ENCODE measurements at places on chromosomes 6 and 20.

GRCh38 chr6:2865694-2866151, 24.1 kb upstream of the SERPINB1 start:
- H3K4me3 ChIP-seq, result no peak overlapping the region
- no peaks in the 10 kb centered on the region for H3K36me3 ChIP-seq

- peaks cover 6% of the 10 kb centered on the region for H3K4me1 ChIP-seq
- peaks cover 14% of the 10 kb centered on the region for H3K27me3 ChIP-seq
- H3K4me3 ChIP-seq, result no peak overlapping the region
- no peaks in the 10 kb centered on the region for H3K36me3 ChIP-seq
- H3K27ac ChIP-seq, result no peak overlapping the region
Observed at GRCh38 chr20:61960836-61961235, 104.8 kb downstream of the TAF4 start.

- no peaks in the 10 kb centered on the region for H3K27me3 ChIP-seq
- peaks cover 11% of the 10 kb centered on the region for H3K4me1 ChIP-seq
- H3K27ac ChIP-seq, result peak overlapping the region; percentile 75
- no peaks in the 10 kb centered on the region for H3K36me3 ChIP-seq
- DNase-seq, result no peak
Observed at GRCh38 chr6:158630938-158631616, 13.5 kb downstream of the DYNLT1 start.

- no peaks in the 10 kb centered on the region for H3K27me3 ChIP-seq
- peaks cover 47% of the 10 kb centered on the region for H3K4me1 ChIP-seq
- peaks cover 31% of the 10 kb centered on the region for H3K36me3 ChIP-seq
- H3K27ac ChIP-seq, result peak overlapping the region; percentile 44
Observed at GRCh38 chr20:32707691-32708581, 34.2 kb upstream of the C20orf203 start.

DNA sequence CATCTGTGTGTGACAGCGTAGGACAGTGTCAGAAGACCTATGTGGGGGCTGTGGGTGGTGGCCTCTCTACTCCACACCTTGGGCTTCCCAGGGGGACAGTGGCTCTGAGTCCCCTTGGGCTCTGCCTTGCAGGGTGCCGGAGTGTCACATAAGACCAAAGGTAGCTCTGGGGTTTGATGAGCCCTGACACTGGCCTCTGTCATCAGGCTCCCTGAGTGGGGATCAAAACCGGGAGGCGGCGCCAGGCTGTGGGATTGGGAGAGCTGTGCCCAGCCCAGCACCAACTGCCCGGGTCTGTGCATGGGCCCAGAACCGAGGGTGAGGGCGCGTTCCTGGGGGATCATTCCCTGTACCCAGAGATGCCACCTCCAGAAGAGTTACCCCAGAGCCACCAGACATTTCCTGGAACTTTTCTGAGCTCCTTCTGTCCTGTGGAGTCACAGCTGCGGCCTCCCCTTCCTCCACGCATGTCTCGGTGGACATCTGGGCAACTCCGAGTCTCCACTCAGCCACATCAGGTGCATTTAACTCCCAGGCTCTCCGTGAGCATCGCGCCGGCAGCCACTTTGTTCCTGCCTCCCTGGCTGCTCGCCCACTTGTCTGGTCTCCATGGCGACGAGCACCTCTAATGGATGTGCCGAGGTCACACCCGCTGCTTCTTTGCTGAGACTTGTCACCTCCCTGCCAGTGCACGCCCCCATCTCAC, 94.7 kb downstream of the TMEM242 start:
- no peak overlapping the region for H3K4me3 ChIP-seq
- peaks cover 32% of the 10 kb centered on the region for H3K4me1 ChIP-seq
- no peaks in the 10 kb centered on the region for H3K36me3 ChIP-seq
- H3K27ac ChIP-seq, result peak overlapping the region; percentile 22

- no peaks in the 10 kb centered on the region for H3K27me3 ChIP-seq
- no peak overlapping the region for H3K4me3 ChIP-seq
- H3K4me1 ChIP-seq, result no peaks in the 10 kb centered on the region
- no peak for DNase-seq
Observed at GRCh38 chr6:155959898-155960495, 504.4 kb upstream of the NOX3 start.

DNA sequence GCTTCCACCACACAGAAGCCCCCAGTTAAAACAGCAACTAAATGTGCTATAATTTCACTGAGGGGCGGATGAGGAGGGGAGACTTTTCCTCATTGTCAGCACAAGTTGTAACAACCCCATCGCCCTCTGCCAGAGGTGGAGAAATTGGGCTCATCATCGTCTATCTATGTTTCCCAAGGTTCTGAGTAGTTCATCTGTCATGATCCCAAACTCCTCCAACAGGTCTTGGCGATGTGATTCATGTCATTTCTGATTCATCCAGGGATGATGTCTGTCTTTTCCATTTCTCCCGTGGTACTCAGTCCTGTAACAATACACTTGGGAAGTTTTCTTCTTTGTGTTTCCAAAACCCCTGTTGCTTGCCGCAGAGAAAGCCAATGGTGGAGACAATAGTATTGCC, 51.0 kb downstream of the TFAP2A start:
- H3K4me1 ChIP-seq, result no peaks in the 10 kb centered on the region
- no peak overlapping the region for H3K4me3 ChIP-seq
- peaks cover 11% of the 10 kb centered on the region for H3K27me3 ChIP-seq
- no peaks in the 10 kb centered on the region for H3K36me3 ChIP-seq

DNA sequence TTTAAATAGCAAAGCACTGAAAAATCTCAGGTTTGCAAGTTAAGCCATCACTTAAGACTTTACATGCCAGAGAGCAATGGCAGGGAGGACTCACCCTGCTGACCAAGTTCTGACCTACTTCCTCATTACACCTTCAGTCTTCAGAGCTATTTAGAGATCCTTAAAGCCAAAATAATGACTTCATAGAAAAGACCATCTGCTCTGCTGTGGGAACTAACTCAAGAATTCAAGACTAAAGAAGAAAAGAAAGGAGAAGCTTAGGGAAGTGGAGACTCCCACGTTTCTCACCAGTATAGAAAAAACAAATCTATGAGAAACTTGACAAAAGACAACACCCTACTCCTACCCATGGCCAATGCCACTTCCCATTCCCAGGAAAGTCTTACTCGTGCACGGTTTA, 28.6 kb downstream of the XPO5 start:
- H3K36me3 ChIP-seq, result peaks cover 100% of the 10 kb centered on the region
- H3K4me1 ChIP-seq, result no peaks in the 10 kb centered on the region
- DNase-seq, result no peak
- H3K27ac ChIP-seq, result no peak overlapping the region
- no peak overlapping the region for H3K4me3 ChIP-seq
- no peaks in the 10 kb centered on the region for H3K27me3 ChIP-seq

- no peak overlapping the region for H3K27ac ChIP-seq
- no peak for DNase-seq
- H3K27me3 ChIP-seq, result no peaks in the 10 kb centered on the region
- no peaks in the 10 kb centered on the region for H3K36me3 ChIP-seq
- H3K4me1 ChIP-seq, result no peaks in the 10 kb centered on the region
Observed at GRCh38 chr6:112603726-112604125, 256.6 kb downstream of the RFPL4B start.

DNA sequence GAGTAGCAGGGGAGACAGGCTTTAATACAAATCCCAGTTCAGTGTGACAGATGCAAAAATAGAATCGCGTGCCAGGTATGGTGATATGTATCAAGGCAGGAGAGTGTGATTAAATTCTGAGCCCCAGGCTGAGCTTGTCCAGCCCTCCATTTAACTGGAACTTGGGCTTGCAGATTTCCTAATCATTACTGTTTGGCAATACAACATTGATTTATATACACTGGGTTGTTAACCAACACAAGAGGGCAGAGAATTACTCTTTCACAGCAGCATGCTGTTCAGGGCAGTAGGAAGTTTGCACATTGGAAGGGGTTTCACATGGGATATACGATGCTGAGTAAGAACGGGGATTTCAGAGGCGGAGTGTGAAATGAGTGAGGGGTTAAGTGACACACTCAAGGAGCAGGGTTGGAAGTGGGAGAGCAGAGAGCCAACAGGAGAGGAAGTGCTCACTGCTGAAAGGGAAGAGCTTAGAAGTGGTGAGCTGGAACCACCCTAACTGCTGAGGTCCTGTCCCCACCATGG, 70.8 kb upstream of the ATXN1 start:
- H3K27ac ChIP-seq, result no peak overlapping the region
- H3K4me3 ChIP-seq, result no peak overlapping the region
- H3K4me1 ChIP-seq, result peaks cover 10% of the 10 kb centered on the region
- H3K36me3 ChIP-seq, result no peaks in the 10 kb centered on the region
- DNase-seq, result no peak

DNA sequence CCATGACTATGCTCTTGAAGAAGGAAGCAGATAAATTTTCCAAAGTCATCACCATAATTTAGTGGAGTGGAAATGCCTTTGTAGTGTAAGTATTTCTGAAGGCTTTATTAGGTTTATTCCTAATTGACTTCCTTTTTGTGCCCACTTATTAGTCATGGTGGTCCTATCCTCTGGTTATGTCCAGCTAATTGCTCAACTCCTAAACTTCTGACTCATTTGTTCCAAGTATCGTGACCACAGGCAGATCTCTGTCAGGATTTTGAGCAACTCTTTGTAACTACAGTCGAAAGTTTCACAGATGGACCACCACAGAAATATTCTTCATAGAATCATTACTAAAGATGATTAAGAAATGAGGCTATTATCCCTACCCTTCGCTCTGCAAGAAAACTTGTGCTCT, 315.6 kb upstream of the PTCHD4 start:
- H3K27ac ChIP-seq, result no peak overlapping the region
- H3K4me1 ChIP-seq, result no peaks in the 10 kb centered on the region
- H3K27me3 ChIP-seq, result no peaks in the 10 kb centered on the region
- DNase-seq, result no peak

GRCh38 chr20:59976156-59976782, 18.0 kb downstream of the CDH26 start:
- H3K4me1 ChIP-seq, result no peaks in the 10 kb centered on the region
- no peaks in the 10 kb centered on the region for H3K27me3 ChIP-seq
- H3K4me3 ChIP-seq, result no peak overlapping the region
- no peaks in the 10 kb centered on the region for H3K36me3 ChIP-seq

DNA sequence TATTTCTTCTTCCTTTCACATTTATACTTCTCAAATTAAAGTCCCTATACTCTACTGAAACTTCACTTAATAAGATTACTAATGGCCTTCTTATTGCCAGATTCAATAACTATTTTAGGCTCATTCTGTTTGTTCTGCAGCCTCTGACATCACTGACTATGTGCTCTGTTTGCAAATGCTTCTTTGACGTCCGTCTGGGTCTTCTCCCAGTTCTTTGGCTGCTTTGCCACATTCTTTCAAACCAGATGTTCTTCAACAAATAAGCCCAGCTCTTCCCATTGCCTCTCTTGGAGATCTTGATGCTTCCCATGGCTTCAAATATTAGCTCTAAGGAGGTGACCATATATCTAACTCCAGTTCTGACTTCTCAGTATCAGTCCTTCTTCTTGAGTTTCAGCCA, 117.4 kb downstream of the BTBD9 start:
- H3K36me3 ChIP-seq, result peaks cover 16% of the 10 kb centered on the region
- H3K4me3 ChIP-seq, result no peak overlapping the region
- no peaks in the 10 kb centered on the region for H3K27me3 ChIP-seq

DNA sequence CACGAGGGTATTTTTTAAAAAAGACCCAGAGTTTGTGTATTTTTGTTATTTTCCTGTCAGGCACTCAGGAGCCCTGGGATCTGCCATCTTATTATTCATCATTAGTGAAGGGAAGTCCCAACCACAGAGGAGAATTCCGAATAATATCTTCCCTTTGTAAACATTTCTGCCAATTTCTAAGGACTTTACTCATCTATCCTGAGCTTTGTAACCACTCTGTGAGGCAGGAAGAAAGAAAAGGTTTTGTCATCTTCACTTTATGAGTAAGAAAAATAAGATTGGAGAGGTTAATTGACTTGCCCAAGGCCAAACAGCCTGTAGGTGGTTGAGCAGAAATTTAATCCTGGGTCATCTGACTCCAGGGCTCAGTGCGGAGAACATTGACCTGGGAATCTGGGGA, 23.0 kb upstream of the IYD start:
- no peaks in the 10 kb centered on the region for H3K36me3 ChIP-seq
- no peak overlapping the region for H3K27ac ChIP-seq
- H3K27me3 ChIP-seq, result no peaks in the 10 kb centered on the region
- DNase-seq, result no peak
- H3K4me3 ChIP-seq, result no peak overlapping the region
- no peaks in the 10 kb centered on the region for H3K4me1 ChIP-seq

GRCh38 chr6:149229096-149229495, 88.4 kb upstream of the TAB2 start:
- no peak for DNase-seq
- H3K4me3 ChIP-seq, result no peak overlapping the region
- H3K27ac ChIP-seq, result no peak overlapping the region
- no peaks in the 10 kb centered on the region for H3K4me1 ChIP-seq
- no peaks in the 10 kb centered on the region for H3K27me3 ChIP-seq

GRCh38 chr6:113149511-113149910, 707.6 kb upstream of the MARCKS start:
- H3K4me3 ChIP-seq, result no peak overlapping the region
- H3K27me3 ChIP-seq, result no peaks in the 10 kb centered on the region
- DNase-seq, result no peak
- H3K4me1 ChIP-seq, result no peaks in the 10 kb centered on the region

GRCh38 chr6:38113825-38114576, 294.5 kb downstream of the ZFAND3 start:
- no peak overlapping the region for H3K4me3 ChIP-seq
- no peak for DNase-seq
- H3K4me1 ChIP-seq, result no peaks in the 10 kb centered on the region
- no peak overlapping the region for H3K27ac ChIP-seq
- no peaks in the 10 kb centered on the region for H3K36me3 ChIP-seq

DNA sequence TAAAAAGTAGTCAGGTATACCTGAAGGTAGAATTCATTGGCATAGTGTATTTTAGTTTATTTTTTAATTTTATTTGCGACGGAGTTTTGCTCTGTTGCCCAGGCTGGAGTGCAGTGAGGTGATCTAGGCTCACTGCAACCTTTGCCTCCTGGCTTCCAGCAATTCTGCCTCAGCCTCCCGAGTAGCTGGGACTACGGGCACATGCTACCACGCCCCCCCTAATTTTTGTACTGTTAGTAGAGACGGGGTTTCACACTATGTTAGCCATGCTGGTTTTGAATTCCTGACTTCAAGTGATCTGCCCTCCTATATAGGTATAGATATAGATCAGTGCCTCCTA, 102.8 kb upstream of the PRSS16 start:
- peak overlapping the region; percentile 25 for H3K4me3 ChIP-seq
- no peaks in the 10 kb centered on the region for H3K36me3 ChIP-seq
- DNase-seq, result no peak
- H3K27ac ChIP-seq, result peak overlapping the region; percentile 96
- peaks cover 55% of the 10 kb centered on the region for H3K4me1 ChIP-seq

- DNase-seq, result no peak
- H3K4me3 ChIP-seq, result no peak overlapping the region
- H3K4me1 ChIP-seq, result no peaks in the 10 kb centered on the region
- peak overlapping the region; percentile 19 for H3K27ac ChIP-seq
- no peaks in the 10 kb centered on the region for H3K27me3 ChIP-seq
- H3K36me3 ChIP-seq, result no peaks in the 10 kb centered on the region
Observed at GRCh38 chr6:120274547-120274946, 925.0 kb upstream of the MAN1A1 start.

DNA sequence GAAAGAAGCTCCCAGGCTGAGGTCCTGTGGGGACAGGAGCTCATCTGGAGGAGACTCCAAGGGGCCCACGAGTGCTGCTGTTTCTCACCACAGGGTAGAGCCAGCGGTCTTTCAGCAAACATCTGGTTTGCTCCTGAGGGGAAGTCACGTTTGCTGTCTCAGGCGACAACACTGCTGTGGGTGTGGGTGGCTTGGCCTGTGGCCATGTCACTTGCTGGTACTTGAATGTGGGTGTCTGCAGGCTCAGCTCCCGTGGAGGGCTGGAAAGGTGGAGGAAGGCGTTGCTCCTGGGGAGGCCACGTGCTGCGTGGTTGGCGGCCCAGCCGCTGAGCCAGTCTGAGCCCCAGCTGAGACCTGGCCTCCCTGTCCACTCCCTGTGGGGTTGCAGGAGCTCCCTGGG, 52.8 kb upstream of the MPC1 start:
- H3K36me3 ChIP-seq, result peaks cover 51% of the 10 kb centered on the region
- peaks cover 25% of the 10 kb centered on the region for H3K4me1 ChIP-seq
- H3K4me3 ChIP-seq, result no peak overlapping the region
- H3K27me3 ChIP-seq, result peaks cover 6% of the 10 kb centered on the region
- peak overlapping the region; percentile 19 for H3K27ac ChIP-seq

All from spleen (tissue), 13 donors.